ENCODE measurements at places on chromosomes 7 and 10.
A peak's percentile ranks its signal among the peaks of the same experiment; 100 is the strongest.

DNA sequence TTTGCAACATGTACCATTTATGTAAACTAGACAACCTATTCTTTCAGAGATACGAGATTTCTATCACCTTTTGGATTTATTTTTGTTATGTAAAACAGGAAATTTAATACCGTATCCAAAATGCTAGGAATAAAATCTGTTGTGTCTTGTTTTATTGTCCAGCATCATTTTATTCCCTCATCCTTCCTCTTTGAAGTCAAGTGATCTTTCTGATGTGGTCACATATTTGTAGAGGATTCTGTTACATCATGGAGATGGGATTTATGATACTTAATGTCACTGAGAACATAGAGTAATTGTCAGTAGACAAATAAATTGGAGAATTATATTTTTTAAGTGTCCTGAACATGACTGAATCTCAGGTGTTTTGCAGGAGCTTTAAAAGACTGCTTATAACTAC lies 64.7 kb downstream of the ZNF277 start:
- no peak for DNase-seq

DNA sequence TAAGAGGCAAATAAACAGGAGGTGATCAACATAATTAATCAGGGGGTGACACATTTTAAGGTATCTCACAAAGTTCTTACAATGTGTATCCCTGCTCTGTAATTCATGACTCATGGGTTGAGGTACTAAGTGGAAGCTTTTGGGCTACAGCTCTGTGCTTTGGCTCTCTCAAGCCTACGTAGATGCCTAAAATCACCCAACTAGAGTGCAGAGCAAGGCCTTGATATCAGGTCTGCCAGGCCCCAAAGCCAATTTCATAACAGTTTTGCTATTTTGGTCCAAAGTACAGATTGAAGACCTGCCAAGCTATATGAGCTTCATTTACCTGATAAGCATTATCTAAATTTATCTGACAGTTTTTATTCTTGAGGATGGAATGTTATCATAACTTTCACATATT lies 175.3 kb upstream of the BET1 start:
- DNase-seq: no peak

DNA sequence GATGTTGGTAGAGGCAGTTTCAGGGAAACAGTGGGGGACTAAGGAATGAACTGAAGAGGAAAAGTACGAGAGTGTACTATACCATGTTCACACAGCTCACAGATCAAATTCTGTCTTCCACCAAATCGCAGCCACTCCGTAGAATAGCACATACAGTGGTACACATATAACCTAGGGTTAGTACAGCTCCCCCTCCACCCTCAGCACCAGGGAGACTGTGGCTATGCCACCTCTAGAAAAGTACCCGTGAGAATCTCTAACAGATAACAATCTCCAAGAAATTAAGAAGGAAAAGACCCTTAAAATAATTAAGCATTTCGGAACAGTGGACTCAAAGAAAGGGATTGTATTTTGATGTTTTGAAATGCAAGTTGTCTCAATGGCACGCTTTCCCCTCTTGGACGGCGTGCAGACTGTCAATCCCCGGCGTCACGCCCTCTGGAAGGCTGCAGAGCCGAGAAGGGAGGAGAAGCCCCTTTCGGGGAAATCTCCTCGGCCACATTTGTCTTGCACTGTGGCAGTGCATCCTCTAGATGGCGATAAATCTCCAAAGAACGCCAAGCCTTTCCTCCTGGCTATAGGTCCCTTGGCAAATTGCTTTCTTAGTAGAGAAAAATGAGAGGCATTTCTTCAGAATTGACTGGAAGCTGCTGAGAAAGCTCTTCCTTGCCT lies 345.0 kb downstream of the REEP3 start:
- peak; percentile 42 for DNase-seq

- no peak for DNase-seq
Measured at GRCh38 chr10:128908099-128908498, 558.9 kb upstream of the MGMT start.

GRCh38 chr7:4641091-4641666 lies 40.9 kb upstream of the FOXK1 start:
- DNase-seq: no peak

DNA sequence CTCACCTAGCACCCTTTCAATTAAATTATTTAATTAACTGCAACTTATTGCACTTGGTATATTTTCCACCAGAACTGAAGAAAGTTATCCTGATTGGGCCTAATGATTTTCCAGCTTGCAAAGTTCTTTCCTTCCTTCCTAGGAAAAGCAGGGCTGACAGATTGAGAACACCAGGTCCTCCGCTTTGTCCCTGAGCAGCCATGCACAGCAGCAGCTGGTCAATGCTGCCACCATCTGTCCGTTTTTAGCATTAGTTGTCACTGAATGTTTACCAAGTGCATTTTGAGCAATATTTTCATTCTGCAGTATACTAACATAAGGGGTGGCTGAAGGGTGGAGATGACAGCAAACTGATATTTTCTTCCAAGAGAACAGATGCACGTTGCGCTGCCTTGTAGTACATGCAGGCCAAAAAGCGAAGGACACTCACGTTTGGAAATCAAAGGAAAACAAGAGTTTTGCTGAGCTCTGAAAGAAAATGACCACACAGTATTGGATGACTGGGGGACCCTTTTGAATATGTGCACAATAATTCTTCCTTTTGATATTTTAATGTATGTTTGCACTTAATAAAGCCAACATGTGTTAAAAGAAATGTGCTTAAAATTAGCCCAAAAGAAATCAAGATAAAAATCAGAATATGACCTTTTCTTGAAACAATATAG lies 248.8 kb upstream of the PTN start:
- DNase-seq: peak; percentile 53

- DNase-seq: no peak
Measured at GRCh38 chr7:28354601-28355402, 57.5 kb upstream of the CREB5 start.

GRCh38 chr10:110774069-110775019 lies 97.4 kb upstream of the PDCD4 start:
- DNase-seq: no peak

DNA sequence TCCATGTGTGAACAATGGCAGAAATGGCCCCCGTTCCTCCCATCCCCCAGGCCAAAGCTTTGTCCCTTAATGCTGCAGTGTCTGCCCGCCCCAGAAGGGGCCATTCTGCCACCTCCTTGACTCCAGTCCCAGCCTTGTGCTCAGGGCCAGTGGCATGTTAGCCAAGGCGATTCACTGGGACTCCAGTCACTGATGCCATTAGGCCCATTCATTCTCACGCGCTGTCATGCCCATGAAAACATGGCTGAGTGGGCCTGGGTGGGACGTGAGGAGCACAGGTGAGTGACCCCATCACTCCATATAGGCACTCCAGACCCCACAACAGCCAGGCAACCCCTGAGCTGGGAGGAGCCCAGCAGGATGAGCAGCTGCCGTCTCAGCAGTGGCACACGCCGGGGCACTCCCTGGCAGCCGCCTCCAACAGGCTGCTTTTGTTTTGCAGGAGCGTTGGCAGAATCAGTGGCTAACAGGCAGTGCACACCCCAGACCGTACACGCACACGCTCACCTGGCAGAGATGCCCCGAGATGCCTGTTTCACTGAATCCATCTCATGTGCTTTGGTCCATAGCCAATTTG lies 79.5 kb downstream of the TCERG1L start:
- DNase-seq: peak; percentile 64

DNA sequence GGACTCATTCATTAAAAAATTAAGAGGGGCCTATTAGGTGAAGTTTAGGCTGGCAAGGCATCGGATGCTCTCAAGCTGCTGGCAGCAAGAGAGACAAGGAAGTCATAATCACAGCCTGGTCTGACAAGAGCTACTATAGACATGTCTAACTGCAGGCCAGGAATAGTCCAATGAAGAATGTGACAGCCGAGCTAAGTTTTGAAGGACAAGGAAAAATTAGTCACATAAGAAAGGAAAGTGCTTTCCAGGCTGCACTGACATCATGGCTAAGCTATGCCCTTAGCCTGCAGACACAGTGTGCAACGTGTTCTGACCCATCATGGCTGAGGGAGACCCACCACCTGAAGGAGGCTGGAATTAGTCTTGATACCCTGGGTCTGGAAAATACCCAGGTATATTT lies 281.1 kb downstream of the PLXNA4 start:
- DNase-seq: no peak

DNA sequence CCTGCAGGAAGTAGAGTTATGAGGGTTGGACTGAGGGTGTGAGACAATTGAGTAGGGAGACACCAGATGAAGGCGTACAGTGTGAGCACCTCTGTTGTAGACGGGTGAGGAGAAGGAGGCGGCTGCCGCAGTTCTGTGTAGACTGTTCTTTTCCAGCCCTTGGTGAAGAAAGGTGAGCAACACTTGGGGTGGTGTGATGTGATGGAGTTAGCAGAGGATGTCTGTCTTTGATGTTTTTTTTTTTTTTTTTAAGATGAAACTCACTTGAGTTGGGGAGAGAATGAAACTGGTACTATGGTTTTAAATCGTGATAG lies 42.8 kb upstream of the RNF216 start:
- DNase-seq: no peak
